Stimulated activated memory B cell treated with anti-CD40 and anti-IgM and Interleukin-4, amounts not matched to agents 10 μg/mL and 1 μg/mL and 100 μg/mL, for 72 hours (primary cell): ENCODE measurements at places on chromosomes 4 and X.

- ATAC-seq, result no peak
Measured at GRCh38 chr4:157558016-157558415, 337.5 kb downstream of the GRIA2 start.

GRCh38 chrX:153861151-153861550 is 24.8 kb downstream of the L1CAM start:
- no peak for ATAC-seq

DNA sequence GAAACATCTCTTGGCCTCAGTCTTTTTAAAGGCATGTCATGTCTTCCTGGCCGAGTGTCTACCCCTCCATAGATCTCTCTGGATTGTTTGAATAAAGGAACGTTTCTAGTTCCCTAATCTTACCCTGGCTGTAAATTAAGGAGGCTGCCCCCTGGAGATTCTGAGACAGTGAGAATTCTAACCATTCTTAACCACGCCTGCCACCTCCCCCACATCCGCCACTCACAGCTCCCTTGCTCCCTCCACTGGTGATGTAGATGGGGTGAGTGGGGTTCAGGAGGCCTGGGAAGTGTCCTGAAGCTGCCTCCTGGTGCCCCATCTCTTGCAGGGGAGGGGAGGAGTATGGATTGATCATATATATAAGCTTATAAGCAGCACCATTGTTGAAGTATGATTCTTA is 48.0 kb upstream of the TRIM2 start:
- ATAC-seq, result no peak

DNA sequence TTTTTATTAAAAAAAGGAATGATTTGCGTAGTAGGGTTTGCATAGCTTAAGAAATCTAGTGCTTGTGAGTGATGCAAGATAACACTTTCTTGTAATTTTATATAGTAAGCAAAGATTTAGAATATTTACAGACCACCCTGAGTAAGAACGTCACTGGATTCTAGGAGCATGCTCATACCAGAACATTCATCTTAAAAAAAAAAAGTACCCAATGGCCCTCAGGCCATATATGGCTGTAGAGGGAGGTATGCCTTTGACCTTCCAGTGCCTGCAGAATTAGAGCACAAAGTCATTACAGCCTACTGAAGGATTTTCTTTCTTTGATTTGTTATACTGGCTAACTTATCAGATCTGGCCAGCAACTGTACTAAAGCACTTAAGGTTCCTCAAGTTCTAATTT is 236.3 kb upstream of the GYPA start:
- no peak for ATAC-seq

DNA sequence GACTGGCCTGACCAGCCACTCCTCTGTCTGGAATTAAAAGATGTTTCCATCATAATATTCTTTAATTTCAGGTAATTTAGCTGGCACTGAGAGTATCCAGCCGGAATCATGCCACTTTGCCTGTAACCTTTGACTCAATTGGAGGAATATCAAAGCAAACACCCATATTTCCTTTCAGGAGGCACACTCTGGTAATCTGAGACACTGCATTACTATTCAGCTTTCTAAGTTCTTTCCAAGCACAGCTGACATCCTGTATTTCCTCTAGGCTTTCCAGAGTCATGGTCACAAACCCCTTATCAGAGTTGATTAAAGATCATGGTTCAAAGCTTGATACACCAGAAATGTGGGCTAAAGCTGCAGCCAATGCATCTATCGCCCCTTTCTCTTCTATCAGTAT is 29.3 kb downstream of the INTS12 start:
- ATAC-seq, result no peak
